ENCODE measurements at places on chromosomes 16 and 17. TPM values are rescaled to one million over a fixed set of nuclear protein-coding genes. Genes with fewer than 3 reads are reported as not detected.

GRCh38 chr17:42053731-42054500 is 3.5 kb upstream of the C17orf113 start:
- no peak for DNase-seq

DNA sequence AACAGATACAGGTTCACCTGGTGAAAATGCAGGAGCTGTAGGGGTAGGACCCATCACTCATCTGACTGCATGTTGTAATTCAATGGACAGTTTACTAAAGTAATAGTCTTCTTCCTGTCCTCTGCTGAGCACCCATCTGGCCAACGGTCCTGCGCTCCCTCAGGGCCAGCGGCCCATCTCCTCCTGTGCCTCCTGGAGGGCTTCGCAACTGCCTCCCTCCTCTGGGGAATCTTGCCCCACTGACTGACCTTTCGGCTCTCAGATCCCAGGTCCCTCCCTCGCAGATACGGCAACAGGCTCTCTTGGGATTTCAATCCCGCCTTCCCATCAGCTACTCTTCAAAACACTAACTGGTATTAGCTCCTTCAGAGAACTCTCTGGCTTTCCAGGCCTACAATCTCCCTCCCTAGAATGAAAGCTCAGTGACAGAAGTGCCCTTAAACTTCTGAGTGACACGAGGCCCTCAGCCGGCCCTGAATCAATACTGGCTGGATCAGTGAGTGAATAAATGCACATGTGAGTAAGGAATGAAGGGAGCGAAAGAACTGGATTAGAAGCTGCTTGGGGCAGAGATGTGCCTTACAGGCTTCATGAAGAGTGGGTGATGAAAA is 1.3 kb downstream of the PEMT start:
- DNase-seq: no peak

- no peak for DNase-seq
Observed at GRCh38 chr17:68100000-68100641, 64.6 kb downstream of the KPNA2 start.

DNA sequence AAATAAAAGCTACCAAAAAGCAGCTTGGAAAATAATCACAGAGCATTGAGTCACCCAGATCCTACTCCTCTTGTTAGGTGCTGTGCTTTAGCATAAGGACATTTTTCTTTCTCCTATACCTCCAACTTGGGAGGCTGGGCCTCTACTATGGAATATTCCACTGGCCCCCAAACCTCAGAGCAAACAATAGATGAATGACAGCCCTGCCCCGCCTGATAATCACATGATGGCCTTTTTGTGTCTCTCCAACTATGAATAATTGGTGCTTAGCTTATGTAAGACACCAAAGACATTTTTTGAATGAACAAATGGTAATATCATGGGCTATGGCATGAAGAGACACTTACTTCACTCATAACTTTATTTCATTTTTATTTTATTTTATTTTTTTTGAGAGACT is 250.2 kb downstream of the GRIN2A start:
- DNase-seq: no peak

- no peak for DNase-seq
Observed at GRCh38 chr16:88830258-88830657, 18.5 kb upstream of the APRT start.

- DNase-seq: no peak
Observed at GRCh38 chr16:27691721-27692120, 141.8 kb downstream of the KATNIP start.

- no peak for DNase-seq
Observed at GRCh38 chr16:53982631-53983042, 278.7 kb downstream of the FTO start.

GALK1 gene
- 18.9 TPM for total RNA-seq

All from IMR-90 (cell line).